ENCODE measurements at places on chromosomes 4 and X.

DNA sequence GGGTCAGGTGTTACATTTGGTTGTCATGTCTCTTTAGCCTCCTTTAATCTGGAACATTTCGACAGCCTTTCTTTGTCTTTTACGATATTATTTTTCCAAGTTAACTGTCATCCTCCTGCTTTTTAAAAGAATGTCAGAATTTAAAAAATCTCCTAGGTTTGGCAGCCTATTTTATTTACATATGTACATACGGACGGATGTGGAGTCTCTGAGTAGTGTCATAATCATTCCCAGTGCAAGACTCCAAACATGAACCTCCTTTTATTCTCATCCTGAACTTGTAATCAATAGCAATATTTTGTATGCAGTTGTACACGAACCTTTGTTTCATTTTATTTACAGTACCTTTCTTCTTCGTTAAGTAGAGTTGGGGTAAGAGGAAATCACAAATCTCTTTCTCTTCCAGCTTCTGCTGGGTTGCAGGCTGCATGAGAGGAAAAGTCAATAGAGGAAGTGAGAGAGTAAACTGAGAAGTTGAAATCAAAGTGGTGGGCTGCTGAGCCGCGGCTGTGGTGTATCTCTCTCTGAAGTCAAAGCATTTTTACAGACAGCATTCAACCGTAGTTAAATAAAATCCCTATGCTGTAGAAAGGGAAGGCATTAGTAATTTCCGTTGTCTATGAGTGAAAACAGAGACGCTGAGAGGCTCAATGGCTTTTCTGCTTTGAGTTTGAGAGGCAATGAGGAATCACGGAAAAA lies 53.9 kb upstream of the RPS6KA3 start:
- DNase-seq: no peak

DNA sequence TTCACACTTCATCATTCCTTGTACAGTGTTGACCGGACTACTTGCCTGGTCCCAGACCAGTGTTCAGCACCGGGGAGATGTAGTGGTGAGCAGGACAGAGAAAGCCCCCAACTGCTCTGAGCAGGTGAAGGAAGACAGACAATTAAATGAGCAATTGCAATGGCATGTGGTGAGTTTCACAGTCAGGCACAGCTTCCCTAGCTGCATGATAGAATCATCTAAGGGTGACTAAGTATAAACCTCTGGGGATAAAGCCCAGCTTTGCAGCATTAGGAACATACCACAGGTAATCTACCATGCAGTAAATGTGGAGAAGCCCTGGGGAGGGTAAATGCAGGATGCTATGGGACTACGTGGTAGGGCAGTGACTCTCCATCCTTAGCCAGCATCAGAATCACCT lies 47.8 kb downstream of the TMA16 start:
- no peak for DNase-seq

DNA sequence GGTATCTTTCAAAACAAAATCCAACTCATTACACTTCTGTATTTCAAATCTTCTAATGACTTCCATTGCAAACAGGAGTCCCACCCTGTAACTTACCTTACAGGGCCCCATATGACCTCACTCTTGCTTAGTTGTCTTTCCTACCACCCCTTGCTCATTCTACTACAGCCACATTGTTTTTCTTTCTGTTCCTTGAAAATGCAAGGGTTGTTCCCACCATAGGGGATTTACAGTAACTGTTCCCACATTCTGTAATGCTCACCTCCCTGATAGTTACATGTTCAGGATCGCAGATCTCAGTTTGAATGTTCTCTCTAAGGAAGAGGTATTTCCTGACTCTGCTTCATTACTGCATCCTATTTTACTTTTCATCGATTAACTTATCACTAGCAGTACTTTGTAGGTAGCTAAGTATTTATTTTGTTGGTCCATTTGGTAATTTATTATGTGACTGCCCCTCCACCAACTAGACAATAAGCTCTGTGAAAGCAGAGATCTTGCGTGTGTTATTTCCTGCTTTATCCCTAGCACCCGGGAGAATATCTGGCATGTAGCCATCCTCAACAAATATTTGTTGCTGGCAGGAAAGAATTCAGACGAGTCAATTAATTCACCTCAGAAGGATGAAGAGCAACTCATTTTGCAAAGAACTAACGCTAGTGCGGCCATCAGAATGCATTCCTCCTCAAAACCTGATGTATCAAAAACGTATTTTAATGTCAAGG lies 21.4 kb downstream of the MAOB start:
- DNase-seq: peak; percentile 64

DNA sequence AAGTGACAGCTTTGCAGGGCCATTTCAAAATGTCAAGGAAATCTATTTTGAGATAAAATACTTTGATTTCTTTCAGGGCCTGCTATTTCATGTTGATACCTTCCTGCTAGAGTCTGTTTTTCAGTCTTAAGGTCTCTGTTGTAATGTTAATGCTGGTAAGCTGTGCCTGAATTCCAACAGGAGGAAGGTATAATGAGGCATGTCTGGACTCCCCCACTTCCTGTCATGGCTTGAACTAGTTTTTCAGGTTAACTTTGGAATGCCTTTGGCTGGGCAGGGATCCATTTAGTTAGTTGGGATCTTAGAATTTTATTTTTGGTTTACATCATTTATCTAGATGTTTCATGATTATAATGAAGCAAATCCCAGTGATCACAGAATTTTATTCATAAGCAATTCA lies 279.0 kb downstream of the CFAP47 start:
- DNase-seq: no peak

- no peak for DNase-seq
Observed at GRCh38 chr4:105714071-105714521, 5.5 kb downstream of the GSTCD start.

- DNase-seq: no peak
Observed at GRCh38 chrX:51776851-51777250, 33.6 kb downstream of the GSPT2 start.

DNA sequence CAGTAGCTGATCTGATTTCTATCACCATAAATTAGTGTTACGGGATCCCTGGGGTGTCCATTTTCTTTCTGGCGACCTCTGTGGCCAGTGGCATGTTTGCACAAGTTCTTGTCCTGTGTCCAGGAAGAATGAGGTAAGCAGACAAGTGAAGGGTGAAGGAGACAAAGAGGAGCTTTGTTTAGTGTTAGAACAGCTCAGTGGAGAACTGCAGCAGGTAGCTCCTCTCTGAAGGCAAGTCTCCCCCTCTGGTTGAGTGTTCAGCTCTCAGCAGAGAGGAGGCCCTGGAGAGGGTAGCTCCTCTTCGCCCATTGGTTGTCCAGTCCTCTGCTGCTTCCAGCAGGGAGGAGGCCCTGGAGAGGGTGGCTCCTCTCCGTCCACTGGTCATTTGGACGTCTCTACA lies 47.2 kb downstream of the DMP1 start:
- no peak for DNase-seq

GRCh38 chrX:3124031-3124430 lies 82.8 kb downstream of the ARSF start:
- DNase-seq: peak; percentile 1

DNA sequence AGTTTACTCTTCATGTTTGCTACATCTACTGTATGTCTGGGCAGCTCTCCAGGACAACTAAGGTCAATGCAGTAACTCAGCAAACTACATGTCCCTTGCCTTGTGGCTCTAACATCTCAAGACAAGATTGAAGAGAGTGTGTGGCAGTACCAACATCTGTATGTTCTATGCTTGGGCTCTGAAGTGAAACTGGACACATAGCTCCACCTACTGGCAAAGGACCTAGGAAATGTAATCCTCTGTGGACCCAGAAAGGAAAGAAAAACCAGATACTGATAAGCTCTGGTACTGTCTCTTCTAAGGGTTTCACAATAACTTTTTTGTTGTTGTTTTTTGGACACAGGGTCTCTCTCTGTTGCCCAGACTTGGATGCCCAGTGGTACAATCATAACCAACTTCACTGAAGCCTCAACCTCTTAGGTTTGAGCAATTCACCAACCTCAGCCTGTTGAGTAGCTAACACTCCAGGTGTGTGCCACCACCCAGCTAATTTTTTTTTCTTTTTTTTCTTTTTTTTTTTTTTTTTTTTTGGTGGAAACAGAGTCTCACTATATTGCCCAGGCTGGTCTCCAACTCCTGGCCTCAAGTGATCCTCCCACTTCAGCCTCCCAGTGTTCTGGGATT lies 64.1 kb downstream of the QDPR start:
- peak; percentile 85 for DNase-seq

DNA sequence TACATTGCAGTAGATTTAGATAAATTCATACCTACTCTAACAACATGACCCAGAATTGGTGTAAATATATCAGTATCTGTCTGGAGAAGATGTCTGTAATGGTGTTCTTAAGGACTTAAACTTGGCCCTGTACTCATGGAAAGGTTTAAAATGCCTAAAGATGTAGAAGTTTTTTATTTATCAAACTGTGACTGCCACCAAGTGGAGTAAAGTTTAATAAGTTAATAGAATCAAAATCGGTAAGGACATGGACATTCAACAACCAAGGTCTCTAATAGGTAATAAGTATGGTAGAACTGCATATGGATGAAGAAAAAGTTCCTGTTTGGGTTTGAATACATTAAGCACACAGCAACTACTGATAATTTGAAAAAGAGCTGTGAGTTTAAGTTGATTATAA lies 474.0 kb upstream of the NDST3 start:
- DNase-seq: peak; percentile 9

DNA sequence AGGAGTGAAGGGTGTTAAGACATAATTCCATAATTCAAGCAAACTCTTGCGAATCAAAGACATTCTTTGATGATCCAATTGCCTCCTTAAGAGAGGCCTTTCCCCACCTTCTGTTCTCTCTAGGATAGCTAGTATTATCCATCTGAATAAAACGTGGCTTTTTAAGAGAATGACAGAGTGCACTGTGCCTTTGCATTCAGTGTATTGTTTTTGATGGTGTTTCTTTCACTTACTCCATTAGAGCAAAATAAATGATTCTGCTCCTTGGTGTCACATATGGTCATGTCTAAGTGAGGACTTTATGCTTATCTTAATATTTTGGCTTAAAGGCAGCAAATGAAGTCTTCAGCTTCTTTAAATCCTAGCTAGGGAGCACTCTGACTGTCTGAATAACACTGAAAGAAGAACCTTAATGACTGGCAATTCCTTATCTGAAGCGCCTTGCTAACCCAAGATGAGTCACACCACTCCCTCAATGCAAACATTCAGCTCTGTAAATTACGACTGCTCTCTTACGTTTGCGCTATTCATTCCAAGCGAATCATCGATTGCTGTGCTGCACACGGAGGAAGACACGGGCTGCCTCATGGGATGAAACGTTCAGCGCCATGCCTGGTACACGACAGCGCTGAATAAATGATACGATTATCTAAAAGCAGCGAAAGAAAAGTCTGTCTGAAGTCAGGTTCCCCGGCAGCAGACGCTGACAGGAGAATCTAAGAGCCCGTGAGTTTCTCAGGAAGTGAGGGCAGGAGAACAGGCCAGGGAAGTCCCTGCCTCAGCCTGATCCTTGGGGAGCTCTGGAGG lies 35.1 kb upstream of the GEMIN8 start:
- peak; percentile 65 for DNase-seq

DNA sequence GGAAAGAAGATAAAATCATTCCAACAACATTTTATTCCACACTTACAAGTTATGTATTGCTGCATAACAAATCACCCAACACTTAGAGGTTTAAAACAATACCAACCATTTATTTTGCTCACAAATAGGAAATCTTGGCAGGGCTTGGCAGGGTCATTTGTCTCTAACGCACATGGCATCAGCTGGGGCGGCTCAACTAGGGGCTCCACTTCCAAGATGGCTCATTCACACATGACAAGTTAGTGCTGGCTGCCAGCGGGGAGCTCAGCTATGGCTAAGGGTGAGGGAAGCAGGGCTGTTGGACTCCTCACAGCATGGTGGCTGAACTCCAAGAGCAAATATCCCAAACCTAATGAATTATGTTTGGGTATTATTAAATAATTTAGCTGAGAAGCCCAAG lies 377.0 kb downstream of the ZNF674 start:
- no peak for DNase-seq

DNA sequence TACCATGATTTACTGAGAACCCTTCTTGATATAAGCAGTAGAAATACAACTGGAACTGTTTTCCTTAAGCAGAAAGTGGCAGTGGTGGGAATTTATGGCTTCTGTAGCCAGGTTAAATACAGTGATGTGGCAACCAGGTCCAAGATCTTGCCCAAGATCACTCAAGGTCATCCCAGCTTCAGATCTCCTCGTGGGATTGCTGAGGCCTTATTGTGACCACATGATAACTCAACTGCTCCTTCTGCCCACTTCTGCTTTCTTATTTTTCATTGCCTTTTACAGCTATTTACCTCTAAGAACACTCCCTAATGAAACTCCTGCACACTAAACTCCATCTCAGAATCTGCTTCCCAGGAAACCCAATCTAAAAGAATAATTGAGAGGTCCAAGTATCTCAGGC lies 12.4 kb upstream of the CYBB start:
- DNase-seq: no peak

- DNase-seq: no peak
Observed at GRCh38 chrX:104695593-104695992, 129.6 kb downstream of the IL1RAPL2 start.

GRCh38 chrX:8190341-8190830 lies 19.3 kb upstream of the VCX2 start:
- DNase-seq: no peak

- no peak for DNase-seq
Observed at GRCh38 chr4:145340071-145340675, 141.5 kb upstream of the SMAD1 start.

GRCh38 chrX:117895418-117895817 lies 221.2 kb downstream of the KLHL13 start:
- no peak for DNase-seq

GRCh38 chrX:130857207-130857606 lies 45.8 kb downstream of the ENOX2 start:
- DNase-seq: no peak

GRCh38 chrX:123993326-123993725 lies 31.8 kb downstream of the STAG2 start:
- peak; percentile 49 for DNase-seq

DNA sequence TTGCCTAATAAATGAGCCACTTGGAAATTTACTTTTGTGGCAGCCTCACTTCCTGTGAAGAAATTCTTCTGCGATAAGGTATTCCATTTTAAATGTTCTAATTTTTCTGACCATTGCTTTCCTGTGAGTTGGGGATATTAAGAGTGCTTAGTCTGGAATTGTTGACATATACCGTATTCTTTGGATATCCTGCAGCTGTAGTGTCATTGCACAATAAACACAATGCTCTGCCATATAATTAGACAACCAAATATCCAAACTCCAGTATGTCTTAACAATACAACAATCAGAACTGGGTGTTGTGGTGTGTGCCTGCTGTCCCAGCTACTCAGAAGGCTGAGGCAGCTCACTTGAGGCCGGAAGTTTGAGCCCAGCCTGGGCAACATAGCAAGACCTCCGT lies 99.4 kb downstream of the LUZP4 start:
- peak; percentile 62 for DNase-seq

DNA sequence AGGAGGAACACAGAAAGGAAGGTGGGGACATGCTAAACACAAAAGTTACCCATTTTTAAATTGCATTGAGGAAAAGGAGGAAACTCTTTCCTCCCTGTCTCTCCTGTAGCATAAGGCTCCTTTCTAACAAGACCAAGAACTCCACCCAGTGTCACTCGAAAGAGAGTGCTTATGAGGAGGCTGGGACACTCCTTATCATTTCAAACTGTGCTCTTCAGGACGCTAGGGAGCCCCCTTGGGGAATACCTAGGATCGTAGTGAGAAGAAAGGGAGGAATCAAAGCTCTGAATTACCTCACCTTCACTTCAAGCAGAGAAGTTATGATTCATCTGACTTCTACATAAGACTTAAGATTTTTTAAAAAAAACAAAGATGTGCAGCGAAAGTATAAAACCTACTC lies 65.5 kb downstream of the F9 start:
- no peak for DNase-seq

All from cardiac fibroblast (primary cell).